ENCODE measurements at places on chromosomes 12 and 14.

GRCh38 chr12:108296945-108297344, 42.2 kb downstream of the CMKLR1 start:
- no peak for DNase-seq

DNA sequence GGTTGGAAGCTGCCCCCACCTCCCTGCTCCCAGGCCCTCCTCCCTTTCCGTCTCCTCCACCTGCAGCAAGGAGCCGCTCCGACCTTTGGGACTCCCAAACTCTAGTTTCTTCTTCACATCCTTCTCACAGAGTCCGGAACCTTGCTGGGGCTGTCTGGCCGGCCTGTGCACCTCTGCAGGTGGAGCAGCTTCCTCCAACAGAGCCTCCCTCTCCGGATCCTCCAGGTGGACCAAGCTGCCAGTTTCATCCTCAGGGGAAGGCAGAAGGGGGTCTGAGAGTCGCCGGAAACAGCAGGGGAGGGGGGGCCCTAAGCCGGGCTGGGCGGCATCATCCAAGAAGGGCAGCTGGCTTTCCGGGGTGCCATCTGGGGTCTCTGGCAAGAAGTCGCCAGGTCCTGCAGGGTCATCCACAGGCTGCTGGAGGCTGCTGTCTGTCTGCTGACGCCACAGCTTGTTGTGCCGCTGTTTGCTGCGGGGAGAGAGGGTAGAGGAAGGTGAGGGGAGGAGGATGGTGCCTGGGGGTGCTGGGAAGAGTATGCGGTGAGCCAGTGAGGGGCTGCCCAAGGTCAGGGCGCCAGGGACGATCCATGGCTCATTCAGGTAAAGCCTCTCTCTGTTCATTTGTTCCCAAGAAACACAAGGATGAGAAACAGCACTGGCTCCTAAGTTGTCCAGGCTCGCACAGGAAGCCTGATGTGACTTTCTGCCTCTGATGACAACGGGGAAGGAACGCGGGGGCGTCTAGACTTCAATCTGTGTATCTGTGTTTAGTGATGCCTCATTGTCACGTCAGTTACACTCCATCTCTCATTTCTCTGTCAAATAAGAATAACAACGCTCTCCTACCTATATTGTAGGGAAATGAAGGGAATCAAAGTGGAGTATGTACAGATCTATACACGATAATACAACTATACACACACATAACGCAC, 61.3 kb upstream of the CORO1C start:
- no peak for DNase-seq

DNA sequence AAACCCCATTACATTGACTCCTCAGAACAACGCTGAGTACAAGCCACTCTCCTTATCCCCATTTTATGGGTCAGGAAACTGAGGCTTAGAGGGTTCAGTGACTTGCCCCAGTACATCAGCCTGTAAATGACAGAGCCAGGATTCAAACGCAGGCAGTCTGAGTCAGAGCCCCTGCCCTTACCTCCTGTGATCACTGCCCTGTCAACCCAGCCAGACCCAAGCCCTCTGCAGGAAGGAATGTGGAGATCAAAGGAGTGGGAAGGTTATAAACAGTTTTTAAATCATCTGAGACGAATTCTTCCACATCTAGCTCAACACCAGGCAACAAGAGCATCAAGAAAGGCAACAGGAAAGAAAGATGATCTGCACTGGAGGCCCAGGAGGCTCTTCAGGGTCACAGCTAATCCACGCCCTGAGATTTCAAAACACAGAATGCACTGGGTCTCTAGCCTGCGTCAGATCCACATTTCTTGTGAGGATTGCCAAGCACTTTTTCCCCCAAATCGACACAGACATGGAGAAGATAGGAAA, 38.5 kb downstream of the SPTB start:
- peak; percentile 34 for DNase-seq

GRCh38 chr12:59780605-59781135, 184.8 kb downstream of the SLC16A7 start:
- DNase-seq = no peak

DNA sequence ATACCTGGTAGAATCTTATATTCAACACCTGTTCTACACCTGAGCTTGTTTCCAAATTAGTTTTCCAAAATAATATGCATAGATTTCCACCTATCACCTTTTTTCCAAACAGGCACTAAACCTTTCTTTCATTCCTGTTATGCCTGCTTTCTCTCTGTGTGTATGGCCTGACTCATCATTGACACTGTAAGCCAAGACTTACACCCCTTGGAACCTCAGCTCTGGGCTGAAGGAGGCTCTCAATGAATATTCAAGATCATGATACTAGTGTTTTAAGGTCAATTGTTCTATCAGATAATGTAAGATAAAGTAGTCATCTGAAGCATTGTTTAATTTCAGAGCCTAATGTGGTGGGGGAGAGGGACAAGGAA, 1193.3 kb downstream of the FLRT2 start:
- DNase-seq = no peak

DNA sequence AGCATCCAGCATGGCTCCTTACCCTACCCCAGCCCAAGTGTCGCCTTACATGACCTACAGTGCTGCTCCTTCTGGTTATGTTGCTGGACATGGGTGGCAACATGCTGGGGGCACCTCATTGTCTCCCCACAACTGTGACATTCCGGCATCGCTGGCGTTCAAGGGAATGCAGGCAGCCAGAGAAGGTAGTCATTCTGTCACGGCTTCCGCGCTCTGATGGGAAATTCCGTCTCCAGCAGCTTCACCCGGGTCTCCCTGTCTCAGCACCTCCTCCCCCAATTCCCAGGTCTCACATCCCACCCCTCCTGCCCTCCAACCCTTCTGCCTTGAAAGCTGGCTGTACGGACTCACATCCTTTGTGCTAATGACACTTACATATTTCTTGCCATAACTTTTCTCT, 14.6 kb downstream of the PAX9 start:
- no peak for DNase-seq

DNA sequence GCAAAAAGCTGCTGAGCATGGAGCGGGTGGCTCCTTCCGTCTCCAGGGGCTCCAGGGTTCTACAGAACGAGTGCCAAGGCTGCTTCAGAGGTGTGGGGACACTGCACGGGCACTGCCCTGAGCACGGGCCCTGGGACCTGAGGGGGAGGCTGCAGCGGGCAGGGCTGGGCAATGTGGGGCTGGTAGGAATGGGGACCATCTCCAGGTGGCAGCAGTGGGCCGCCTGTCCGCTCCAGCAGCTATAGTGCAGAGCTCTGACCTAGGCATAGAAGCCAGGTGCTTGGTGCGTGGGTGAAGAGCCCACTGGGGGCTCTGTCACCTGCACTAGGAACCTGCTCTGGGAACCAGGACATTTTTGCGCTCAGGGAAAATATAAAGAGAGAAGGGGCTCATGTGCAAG, 22.3 kb downstream of the HDAC7 start:
- no peak for DNase-seq

DNA sequence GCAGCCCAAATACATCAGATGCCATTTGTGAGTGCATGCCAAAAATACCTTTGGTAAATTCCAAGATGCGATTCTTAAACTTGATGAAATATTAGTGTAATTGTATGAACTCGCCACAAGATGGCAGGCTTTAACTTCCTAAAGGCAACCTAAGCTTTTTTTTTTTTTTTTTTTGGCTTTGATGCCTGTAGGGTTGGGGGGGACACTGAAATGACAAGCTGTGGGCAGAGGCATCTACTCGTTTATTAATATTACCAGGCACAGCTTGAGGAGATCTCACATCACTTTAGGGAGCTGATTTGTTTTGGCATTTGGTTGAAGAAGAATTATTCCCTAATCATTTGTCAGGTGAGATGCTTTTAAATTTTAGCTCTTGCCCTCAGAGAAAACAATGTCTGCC, 126.7 kb upstream of the CCDC196 start:
- DNase-seq = no peak

- no peak for DNase-seq
These were observed 415.5 kb downstream of the PCNX1 start for GRCh38 chr14:71322655-71323250.

DNA sequence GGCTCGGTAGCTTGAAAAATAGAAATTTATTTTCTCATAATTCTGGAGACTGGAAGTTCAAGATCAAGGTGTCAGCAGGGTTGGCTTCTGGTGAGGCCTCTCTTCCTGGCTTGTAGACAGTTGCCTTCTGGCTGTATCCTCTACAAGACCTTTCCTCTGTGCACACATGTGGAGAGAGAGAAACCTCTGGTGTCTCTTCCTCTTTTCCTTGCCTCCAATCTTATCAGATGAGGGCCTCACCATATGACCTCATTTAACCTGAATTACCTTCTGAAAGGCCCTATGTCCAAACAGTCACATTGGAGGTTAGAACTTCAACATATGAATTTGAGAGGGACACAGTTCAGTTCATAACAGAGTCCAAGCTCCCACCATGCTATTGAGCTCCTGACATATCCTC, 166.4 kb downstream of the TTC8 start:
- DNase-seq = no peak

All from AG04449 (cell line).